Stimulated activated CD4-positive, alpha-beta T cell treated with anti-CD3 and anti-CD28 coated beads, Interleukin-1b, Interleukin-23, amount 100 ng/mL, for 1 hour (primary cell): ENCODE measurements at places on chromosomes 12 and 14.

DNA sequence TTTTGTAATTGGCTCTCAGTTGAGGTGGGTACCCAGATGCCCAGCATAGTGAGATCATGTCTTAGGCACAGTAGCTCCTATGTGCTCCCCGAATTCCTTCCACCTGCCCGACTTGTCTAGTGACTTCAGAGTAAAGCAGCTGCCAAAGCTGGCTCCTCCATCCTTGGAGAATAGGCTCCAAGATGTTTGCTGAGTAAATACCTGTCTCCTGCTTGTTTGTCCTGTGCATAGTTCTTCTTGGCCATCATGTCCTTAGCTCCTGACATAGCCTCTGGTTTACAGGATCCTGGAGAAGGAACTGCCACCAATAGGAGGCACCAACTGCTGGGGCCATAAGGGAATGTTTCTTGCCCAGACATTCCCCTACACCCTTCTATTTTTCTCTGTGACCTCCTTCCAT, 52.6 kb upstream of the CISTR start:
- no peak for DNase-seq

DNA sequence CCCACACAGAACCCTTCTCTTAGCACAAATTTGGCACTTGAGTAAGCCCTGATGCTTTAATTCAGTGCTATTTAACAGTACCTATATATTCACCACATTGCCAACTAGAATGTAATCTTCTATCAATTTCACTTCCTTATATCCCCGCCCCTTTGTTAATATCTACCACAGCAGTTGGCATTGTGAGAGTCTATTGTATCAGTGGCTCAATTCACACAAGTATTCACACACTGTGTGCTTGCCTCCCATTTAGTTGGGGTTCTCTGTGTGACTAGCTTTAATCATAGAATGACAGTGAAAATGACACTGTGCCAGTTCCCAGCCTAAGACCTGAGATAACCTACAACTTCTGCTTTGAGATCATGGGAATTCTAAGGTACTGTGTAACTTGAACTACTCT, 103.1 kb downstream of the SEC23A start:
- DNase-seq, result no peak

DNA sequence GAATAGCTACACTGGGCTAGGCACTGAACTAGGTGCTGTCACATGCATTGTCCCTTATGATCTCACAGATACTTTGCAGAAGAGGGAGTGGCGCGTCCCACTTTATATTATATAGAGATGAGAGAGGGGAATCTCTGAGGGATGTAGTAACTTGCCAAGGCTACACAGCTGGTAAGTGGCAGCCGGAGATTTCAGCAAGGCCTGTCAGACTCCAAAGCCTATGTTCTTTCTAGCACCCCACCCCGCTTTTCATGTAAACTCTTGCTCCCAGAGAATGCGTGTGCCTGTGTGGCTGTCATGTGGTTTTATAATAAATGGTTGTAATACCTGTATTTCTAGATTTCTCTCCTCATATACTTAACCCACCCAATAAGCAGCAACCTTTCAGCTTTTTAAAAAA, 39.1 kb downstream of the WDR20 start:
- DNase-seq, result no peak

DNA sequence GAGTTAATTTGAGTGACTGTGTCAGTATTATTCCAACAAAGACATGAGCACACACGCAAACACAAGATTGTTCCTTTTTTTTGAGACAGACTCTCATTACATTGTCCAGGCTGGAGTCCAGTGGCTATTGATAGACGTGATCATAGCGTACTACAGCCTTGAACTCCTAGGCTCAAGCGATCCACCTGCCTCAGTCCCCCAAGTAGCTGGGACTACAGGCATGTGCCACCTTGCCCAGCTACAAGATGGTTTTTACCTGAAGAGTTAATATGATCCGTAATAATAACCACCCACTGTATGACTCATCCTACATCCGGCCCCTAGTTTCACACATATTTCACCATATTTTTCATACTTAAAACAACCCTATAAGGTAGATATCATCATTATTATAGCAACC, 26.8 kb downstream of the BCAT1 start:
- DNase-seq, result no peak
